ENCODE measurements at places on chromosomes 2 and 18. TPM values are rescaled to one million over a fixed set of nuclear protein-coding genes. Genes with fewer than 3 reads are reported as not detected.
A peak's percentile ranks its signal among the peaks of the same experiment; 100 is the strongest.

GRCh38 chr18:8499810-8500675 is 109.2 kb upstream of the RAB12 start:
- peak; percentile 21 for DNase-seq

DNA sequence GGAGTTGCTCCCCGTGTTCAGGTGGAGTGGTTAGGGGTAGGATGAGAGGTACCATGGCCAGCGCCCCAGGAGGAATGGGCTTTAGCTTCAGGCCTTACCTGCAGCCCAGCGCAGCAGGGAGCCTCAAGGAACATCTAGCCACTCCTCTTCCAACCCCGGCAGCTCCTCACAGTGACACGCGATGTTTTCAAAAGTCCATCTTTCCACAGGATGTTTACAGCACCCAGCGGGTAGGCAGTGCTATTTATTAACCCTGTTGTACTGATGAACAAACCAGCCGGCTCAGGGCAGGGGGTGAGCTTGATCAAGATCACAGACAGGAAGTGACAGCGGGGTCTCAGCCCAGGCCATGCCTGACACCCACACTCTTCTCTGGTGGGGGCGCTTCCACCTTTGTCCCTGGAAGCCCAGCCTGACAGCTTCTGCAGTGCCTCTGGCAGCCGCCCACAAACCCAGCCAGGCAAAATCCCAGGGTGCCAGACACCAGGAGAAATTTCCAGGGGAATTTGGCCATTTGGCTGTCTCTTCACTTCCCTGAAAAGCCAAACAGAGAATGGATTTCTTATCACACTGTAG is 18.4 kb upstream of the PRLH start:
- peak; percentile 85 for DNase-seq

GRCh38 chr2:236166796-236167296 is 1.3 kb downstream of the GBX2 start:
- DNase-seq, result no peak

DNA sequence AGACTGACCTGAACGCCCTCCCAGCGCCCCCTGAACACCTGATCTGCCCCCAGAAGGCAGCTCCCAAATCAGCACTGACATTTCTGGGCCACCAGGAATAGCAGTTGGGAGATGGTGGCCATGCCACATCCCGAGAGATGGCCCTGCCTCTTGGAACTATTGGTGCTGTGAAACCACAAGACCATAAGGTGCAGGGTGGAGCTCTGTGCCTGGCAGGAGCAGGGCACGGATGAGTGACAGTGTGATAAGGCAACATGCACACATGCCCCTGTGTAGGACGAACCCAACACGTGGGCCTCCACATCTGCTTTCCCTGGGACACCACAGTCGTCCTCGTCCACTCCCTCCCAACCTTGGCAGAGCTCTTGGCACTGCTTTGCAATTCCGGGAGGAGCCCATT is 26.9 kb downstream of the ANO7 start:
- no peak for DNase-seq

GRCh38 chr18:76874642-76875389 is 52.5 kb downstream of the ZNF236 start:
- DNase-seq, result no peak

- DNase-seq, result no peak
Observed at GRCh38 chr18:28158083-28158581, 18.8 kb downstream of the CDH2 start.

DNA sequence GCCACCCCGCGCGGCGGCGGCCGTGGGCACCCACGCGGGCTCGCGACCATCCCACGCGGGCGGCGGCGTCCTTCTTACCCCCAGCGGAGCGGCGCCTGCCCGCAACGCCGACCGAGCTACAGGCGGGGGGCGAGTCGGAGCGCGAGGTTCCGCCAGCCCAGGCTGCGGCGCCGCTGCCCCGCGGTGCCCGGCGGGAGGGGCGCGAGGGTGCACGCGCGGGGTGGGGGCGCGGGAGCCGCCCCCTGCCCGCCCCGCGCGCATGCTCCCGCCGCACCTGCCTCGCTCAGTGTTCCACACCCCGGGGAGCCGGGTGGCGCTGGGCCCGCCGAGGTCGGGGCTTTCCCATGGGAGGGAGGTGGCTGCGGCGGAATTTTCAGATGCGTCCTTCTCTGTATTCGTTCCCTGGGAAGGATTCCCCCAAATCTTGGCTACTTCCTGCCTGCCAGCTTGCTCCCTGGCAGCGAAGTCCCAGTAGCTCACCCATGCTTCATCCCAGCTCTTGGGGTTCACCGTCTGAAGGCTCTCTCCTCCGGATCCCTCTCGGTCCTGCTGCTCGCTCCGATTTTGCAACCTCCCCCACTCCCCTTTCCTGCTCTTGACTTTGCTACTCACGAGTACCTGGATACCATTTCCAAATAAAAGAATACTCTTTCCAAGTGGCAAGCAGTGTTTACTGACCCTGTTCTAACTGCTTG is at the start of gene L3MBTL4:
Gene L3MBTL4, minus strand, starts transcription at position 189 of the 695 bp plus-strand sequence. CDS start 103,286 bp downstream, outside the sequence.
- DNase-seq, result peak; percentile 81

- no peak for DNase-seq
Observed at GRCh38 chr18:5993938-5994337, 98.6 kb upstream of the TMEM200C start.

DNA sequence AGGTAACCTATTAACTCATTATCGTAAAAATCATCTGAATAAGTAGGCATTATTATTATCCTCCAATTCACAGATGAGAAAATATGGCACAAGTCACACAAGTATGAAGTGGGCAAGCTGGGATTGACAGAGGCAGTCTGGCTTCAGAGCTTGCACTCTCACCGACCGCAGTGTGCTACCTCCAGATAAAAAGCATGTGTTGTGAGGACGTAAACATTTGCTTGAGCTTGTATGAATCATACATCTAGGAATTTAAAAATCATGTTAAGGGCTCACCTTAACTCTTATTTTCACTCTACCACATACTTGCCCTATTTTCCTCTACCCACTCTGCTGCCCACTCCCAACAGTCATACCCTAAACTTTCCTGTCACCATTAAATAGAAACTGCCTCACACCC is 65.3 kb upstream of the AMMECR1L start:
- no peak for DNase-seq

GRCh38 chr2:226489775-226490541 is 309.7 kb downstream of the IRS1 start:
- DNase-seq, result no peak

DNA sequence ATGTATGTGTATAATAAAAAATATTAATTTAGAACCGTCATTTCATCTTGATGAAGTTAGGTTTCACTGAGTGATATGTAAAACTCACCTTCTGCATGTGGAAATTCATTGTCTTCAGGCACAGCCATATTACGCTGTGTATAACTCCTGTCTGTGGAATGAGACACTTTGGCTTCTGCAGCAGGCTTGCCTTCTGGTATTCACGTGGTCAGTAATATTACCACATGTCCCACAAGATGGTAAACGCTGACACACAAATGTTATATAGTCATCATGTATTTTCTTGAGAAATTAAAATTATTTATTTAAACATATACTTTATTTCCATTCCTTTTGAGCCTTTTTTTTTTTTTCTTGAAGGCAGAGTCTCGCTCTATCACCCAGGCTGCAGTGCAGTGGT is 25.1 kb upstream of the AAK1 start:
- no peak for DNase-seq

GRCh38 chr2:173456960-173457359 is 102.3 kb downstream of the CDCA7 start:
- DNase-seq, result no peak

DNA sequence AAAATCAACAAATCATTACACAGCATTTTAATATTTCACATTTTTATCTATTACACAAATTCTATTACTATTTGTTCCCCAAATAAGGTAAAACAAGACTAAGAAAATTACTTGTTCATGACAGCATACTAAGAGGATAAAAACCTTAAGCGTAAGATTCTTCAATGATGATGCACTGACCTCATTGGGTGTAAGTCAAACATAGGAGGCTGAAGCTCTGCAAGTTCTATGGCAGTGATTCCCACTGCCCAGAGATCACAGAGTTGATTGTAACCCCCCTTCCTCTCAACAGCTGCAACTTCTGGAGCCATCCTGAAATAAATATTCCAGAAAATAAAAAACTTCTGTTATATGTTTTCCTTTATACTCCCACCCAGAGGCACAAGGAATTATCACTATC is 82.2 kb upstream of the CDKL4 start:
- no peak for DNase-seq

DNA sequence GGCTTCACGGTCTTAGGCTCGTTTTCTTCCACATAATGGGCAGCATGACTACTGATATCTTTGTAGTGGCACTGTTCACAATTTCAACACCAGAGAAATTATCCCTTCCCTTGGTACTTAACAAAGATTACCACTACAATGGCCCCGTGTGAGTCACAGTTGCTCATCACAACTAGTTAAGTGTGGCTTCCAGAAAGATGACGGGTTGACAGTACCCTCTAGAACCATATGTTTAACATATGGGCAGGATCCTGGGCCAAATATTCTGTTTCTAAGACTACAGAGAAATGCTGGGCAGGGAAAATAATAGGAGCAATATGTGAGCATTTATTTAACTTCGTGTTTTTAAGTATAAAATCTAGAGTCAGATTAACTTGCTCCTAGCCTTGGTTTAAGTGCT is 780.1 kb upstream of the LINC00305 start:
- no peak for DNase-seq

- no peak for DNase-seq
Observed at GRCh38 chr2:2107627-2108026, 223.4 kb downstream of the MYT1L start.

- no peak for DNase-seq
Observed at GRCh38 chr2:177759443-177759842, 313.1 kb downstream of the PDE11A start.

GRCh38 chr18:24831081-24831480 is 370.6 kb downstream of the HRH4 start:
- no peak for DNase-seq

DNA sequence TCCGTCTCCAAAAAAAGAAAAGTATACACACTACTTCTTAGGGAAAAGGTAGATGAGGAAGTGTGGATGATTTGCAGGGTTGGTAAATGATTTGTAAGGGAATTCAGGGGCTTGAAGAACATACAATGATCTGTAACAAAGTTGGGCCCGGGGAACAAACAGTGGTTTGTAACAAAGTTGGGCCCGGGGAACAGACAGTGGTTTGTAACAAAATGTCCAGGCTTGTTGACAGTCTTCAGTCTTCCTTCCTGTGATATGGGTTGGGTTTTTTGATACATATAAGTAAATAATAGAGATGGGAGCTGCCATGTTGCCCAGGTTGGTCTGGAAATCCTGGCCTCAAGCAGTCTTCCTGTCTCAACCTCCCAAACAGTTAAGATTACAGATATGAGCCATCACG is 83.3 kb upstream of the UXS1 start:
- DNase-seq, result no peak

- no peak for DNase-seq
Observed at GRCh38 chr2:97741251-97741650, 27.9 kb downstream of the ZAP70 start.

- peak; percentile 87 for DNase-seq
Observed at GRCh38 chr2:20378891-20379519, 28.4 kb upstream of the PUM2 start.

DNA sequence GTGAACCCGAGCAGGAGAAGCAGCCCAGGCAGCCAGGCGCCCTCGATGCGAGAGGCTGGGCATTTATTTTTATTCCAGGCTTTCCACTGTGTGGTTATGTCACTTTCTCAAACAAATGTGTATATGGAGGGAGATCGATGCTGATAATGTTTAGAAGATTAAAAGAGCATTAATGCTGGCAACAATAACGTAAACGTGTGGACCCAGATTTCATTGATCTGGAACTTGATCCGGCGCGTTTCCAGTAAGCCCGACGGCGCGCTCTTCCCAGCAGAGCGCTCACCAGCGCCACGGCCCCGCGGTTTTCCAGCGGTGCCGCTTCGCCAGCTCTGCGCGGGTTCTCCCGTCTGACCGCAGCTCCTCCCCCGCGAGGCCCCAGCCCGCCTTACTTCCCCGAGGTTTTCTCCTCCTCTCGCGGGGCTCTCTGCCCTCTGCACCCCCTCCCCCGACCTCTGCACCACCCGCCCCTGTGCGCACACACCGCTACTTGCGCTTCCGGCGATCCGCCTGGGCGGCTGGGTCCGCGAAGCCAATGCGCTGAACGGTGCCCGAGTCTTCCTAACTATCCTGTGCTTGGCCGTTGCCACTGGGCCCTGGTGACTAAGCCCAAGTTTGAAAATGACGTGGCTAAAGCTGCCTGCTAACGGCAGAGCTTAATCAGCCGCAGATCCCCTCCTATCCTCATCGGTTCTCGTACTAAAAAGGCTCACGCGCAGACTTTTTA is 6.1 kb downstream of the ONECUT2 start:
- DNase-seq, result no peak

GRCh38 chr2:122955776-122956175 is 1069.3 kb upstream of the CNTNAP5 start:
- DNase-seq, result no peak

Gene LYPD6B
- not detected for total RNA-seq

Gene CNNM4
- 3.4 TPM for total RNA-seq

Gene TBR1
- not detected for total RNA-seq

Gene IL1RN
- 16.0 TPM for total RNA-seq

Gene TLX2
- total RNA-seq, result 0.08 TPM

Gene CLEC4F
- total RNA-seq, result not detected

Gene SPATA3
- not detected for total RNA-seq

All from left lobe of liver (tissue), 2 donors.